Kidney (tissue), 22 donors: ENCODE measurements at places on chromosomes 6 and 20. TPM values are rescaled to one million over a fixed set of nuclear protein-coding genes. Genes with fewer than 3 reads are reported as not detected.

- H3K4me1 ChIP-seq = no peaks in the 10 kb centered on the region
- H3K4me3 ChIP-seq = no peak overlapping the region
- H3K27ac ChIP-seq = peak overlapping the region; percentile 79
These were observed 19.7 kb upstream of the HLA-DRB1 start for GRCh38 chr6:32609391-32609730.

DNA sequence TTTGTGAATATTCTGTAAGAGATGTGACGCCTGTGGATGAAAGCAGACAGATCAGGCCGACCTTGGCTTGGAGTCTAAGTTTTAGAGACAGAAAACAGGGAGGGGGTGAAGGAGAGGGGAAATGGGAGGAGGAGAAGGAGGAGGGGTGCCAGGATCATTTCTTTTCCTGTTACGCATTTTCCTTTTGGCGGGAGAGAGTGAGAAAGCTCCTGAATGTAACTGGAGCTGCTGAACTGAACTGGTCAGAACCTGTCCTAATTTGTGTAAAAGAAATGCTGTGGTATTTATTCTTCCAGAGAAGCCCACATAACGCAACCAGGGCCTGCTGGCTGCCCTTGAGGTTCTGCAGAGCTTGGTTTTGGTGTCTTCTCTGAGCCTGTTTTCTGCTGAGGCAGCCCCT is 41.9 kb downstream of the UTRN start:
- peak overlapping the region; percentile 1 for H3K4me3 ChIP-seq
- no peaks in the 10 kb centered on the region for H3K4me1 ChIP-seq
- H3K36me3 ChIP-seq = no peaks in the 10 kb centered on the region

- no peak overlapping the region for H3K4me3 ChIP-seq
- H3K36me3 ChIP-seq = no peaks in the 10 kb centered on the region
- no peaks in the 10 kb centered on the region for H3K4me1 ChIP-seq
- no peaks in the 10 kb centered on the region for H3K27me3 ChIP-seq
- no peak overlapping the region for H3K27ac ChIP-seq
These were observed 95.0 kb downstream of the SAMD5 start for GRCh38 chr6:147603392-147604081.

RIPOR2 gene
- total RNA-seq = 24.2 TPM

- H3K27me3 ChIP-seq = no peaks in the 10 kb centered on the region
- peaks cover 9% of the 10 kb centered on the region for H3K4me1 ChIP-seq
- H3K36me3 ChIP-seq = no peaks in the 10 kb centered on the region
- DNase-seq = peak; percentile 71
- peak overlapping the region; percentile 76 for H3K27ac ChIP-seq
These were observed 1.1 kb upstream of the RPS6KA2 start for GRCh38 chr6:166627875-166628801.

ERVFRD-1 gene
- total RNA-seq = 0.57 TPM

GRCh38 chr20:46013829-46014516 is 5.3 kb downstream of the MMP9 start:
- DNase-seq = peak; percentile 45
- no peaks in the 10 kb centered on the region for H3K4me1 ChIP-seq
- H3K4me3 ChIP-seq = no peak overlapping the region

DNA sequence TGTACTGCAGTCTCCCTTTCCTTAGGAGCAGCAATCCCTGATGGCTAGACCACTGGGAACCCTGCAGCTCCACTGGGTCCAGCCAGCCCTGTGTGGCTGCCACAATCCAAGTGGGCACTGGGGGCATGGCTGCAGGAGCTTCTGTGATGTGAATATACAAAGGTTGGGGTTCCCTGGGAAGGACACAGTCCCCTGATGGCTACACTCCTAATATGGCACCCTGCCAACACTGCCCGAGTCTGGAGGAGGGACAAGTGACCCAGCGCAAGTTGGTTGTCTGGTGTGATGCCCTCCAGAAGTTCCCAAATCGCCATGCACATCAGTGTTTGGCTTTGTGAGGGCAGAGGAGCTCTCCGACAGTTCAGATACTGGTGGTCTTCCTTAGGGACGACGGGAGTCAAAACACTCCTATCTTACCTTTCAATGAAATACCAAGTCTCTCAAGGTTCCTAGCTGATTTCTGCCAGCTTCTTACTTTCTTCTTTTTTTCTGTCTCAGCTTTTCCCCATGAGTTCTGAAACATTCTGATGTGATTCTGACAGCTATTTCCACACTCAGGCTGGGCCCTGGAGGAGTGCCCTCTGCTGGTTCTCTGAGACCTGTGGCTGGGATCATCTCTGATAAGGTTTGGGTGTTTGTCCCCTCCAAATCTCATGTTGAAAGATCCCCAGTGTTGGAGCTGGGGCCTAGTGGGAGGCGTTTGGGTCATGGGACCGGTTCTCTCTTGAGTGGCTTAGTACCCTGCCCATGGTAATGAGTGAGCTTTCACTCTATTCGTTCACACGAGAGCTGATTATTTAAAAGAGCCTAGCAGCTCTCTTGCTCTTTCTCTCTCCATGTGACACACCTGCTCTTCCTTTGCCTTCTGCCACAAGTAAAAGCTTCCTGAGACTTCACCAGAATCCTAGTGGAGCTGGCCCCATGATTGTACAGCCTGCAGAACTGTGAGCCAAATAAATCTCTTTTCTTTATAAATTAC is 15.5 kb upstream of the ZFP57 start:
- H3K27ac ChIP-seq = no peak overlapping the region
- no peak overlapping the region for H3K4me3 ChIP-seq

- no peak overlapping the region for H3K27ac ChIP-seq
- H3K27me3 ChIP-seq = no peaks in the 10 kb centered on the region
- no peaks in the 10 kb centered on the region for H3K4me1 ChIP-seq
These were observed 438.4 kb upstream of the SPTLC3 start for GRCh38 chr20:12570371-12570770.

- DNase-seq = no peak
- H3K4me3 ChIP-seq = no peak overlapping the region
- no peaks in the 10 kb centered on the region for H3K36me3 ChIP-seq
- H3K4me1 ChIP-seq = no peaks in the 10 kb centered on the region
These were observed 88.7 kb upstream of the SCP2D1 start for GRCh38 chr20:18724788-18725464.

DNA sequence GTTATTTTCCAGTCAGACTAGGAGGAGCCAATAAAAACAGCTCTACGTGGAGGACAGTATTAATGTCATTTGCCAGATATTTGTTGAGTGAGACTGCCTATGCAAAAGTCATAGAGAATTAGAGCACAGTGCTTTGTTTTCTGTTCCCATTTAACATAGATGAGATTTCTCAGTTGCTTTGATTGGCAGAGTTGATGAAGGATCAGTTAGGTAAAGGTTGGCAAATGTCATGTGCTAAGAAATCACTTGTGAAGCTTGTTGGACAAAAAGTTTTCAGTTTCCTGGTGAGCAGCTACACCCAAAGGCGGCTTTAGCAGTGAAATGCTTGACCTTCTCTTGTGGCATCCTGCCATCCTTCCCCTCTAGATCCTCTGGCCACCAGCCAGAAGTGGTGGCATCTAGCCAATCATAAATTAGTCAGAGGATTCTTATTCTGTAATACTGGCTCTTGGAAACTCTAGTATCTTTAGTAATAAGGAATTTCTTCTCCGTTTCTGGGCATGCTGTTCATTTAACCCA is 37.0 kb downstream of the BCKDHB start:
- no peak for DNase-seq
- no peak overlapping the region for H3K4me3 ChIP-seq
- no peaks in the 10 kb centered on the region for H3K27me3 ChIP-seq

- H3K4me3 ChIP-seq = no peak overlapping the region
- no peak overlapping the region for H3K27ac ChIP-seq
- H3K27me3 ChIP-seq = no peaks in the 10 kb centered on the region
- no peaks in the 10 kb centered on the region for H3K36me3 ChIP-seq
- no peak for DNase-seq
These were observed 216.5 kb downstream of the LY86 start for GRCh38 chr6:6804843-6805615.

DNA sequence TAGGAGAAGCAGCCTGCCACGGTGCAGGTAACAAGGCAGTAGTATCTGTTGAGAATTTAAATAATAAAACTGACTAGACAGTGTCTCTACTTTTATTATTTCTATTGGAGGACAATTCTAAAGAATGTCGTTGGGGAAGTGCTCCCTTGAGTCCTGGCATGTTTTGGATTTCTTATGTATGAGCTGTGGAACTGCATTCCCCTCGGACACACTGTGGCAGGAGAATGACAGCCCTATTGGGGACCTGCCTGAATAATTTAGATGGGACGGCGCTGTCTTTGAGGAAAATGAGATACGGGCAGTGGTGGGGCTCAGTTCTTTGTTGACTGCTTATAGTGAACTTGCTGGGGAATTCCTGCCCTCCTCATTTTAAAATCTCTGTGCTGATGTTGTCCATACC is 2.4 kb upstream of the SCP2D1 start:
- H3K27me3 ChIP-seq = no peaks in the 10 kb centered on the region
- H3K27ac ChIP-seq = no peak overlapping the region
- no peak for DNase-seq
- no peak overlapping the region for H3K4me3 ChIP-seq
- no peaks in the 10 kb centered on the region for H3K36me3 ChIP-seq

GRCh38 chr20:42494290-42494689 is 695.4 kb downstream of the PTPRT start:
- no peak for DNase-seq
- no peaks in the 10 kb centered on the region for H3K27me3 ChIP-seq
- H3K27ac ChIP-seq = no peak overlapping the region

DNA sequence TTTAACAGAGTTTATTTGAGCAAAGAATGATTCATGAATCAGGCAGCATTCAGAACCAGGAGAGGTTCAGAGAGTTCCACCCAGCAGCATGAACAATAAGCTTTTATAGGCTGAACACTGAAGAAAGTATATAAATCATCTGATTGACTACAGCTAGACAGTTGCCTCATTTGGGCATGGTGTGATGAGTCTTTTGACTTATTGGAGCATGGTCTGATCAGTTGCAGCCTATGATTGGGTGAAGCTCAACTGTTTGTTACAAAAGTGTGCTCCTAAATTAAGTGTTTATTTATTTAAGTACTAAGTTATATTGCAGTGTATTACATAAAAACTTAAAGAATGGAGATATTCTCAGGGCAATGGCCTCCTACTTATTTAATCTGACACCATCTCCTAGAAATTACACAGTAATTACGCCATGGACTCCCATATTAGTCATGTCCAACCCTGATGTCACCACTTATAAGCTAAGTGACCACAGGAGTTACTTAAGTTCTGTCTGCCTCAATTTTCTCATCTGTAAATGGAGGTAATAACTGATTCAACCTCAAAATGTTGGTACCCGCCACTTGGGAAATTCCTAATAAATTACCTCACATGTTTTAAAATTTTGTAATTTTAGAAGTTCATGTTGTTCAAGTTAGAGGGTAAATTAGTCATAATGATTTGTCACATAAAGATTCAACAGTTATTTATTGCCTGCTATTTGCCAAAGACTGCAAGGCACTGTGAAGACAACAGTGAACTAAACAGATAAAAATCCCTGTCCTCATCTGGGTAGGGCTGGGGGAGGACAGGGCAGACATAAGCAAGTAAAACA is 15.2 kb upstream of the ROS1 start:
- no peaks in the 10 kb centered on the region for H3K4me1 ChIP-seq
- no peak for DNase-seq
- H3K27ac ChIP-seq = no peak overlapping the region
- H3K27me3 ChIP-seq = no peaks in the 10 kb centered on the region

GRCh38 chr6:79330704-79331103 is 96.2 kb upstream of the HMGN3 start:
- no peaks in the 10 kb centered on the region for H3K27me3 ChIP-seq
- H3K27ac ChIP-seq = no peak overlapping the region
- no peaks in the 10 kb centered on the region for H3K36me3 ChIP-seq
- no peak overlapping the region for H3K4me3 ChIP-seq
- no peak for DNase-seq
- no peaks in the 10 kb centered on the region for H3K4me1 ChIP-seq

- peaks cover 58% of the 10 kb centered on the region for H3K36me3 ChIP-seq
- H3K4me3 ChIP-seq = no peak overlapping the region
- DNase-seq = no peak
- H3K27me3 ChIP-seq = no peaks in the 10 kb centered on the region
- H3K27ac ChIP-seq = no peak overlapping the region
- no peaks in the 10 kb centered on the region for H3K4me1 ChIP-seq
These were observed 31.9 kb downstream of the TTI1 start for GRCh38 chr20:38001173-38001875.

CST5 gene
- not detected for total RNA-seq

EEF1A2 gene
- total RNA-seq = 18.1 TPM

DNA sequence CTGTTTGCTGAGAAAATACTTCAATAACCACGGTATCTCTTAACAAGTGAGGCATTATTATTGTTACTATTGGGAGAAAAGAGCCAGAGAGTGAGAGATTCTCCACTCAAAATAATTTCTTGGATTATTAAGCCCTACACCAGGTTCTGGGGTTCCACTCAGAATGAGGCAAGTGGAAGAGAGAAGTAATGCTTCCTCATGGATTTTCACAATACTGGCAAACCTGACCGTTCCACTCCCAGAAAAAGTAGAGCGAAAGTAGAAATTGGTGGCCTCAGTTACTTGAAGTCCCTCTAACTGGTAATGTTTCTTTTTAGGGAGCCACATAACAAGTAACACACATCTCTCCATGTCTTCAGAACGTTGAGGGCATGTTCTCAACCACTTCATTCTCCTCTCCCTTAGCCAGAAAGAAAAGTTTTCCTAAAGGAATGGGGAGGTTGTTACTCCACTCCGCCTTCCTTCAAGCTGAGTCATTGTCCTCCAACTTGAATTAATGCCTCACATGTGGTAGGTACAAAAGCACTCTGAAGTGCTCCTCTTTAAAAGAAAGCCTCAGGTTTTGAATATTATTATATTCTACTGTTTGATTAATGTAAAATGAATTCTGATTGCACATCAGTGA is 1.9 kb downstream of the BAG2 start:
- H3K4me3 ChIP-seq = peak overlapping the region; percentile 82
- no peak for DNase-seq

CGA gene
- not detected for total RNA-seq

GRCh38 chr6:104959026-104959858 is 2.3 kb downstream of the LIN28B start:
- H3K4me3 ChIP-seq = no peak overlapping the region
- no peaks in the 10 kb centered on the region for H3K36me3 ChIP-seq
- peaks cover 42% of the 10 kb centered on the region for H3K27me3 ChIP-seq
- peaks cover 4% of the 10 kb centered on the region for H3K4me1 ChIP-seq

HEY2 gene
- total RNA-seq = 10.7 TPM

OR2B6 gene
- not detected for total RNA-seq

COL11A2 gene
- total RNA-seq = 0.85 TPM

ESR1 gene
- 5.2 TPM for total RNA-seq

- H3K4me1 ChIP-seq = no peaks in the 10 kb centered on the region
- DNase-seq = no peak
- H3K27ac ChIP-seq = no peak overlapping the region
- H3K4me3 ChIP-seq = no peak overlapping the region
- peaks cover 3% of the 10 kb centered on the region for H3K36me3 ChIP-seq
- no peaks in the 10 kb centered on the region for H3K27me3 ChIP-seq
These were observed 79.0 kb downstream of the NRSN1 start for GRCh38 chr6:24205020-24205492.

DNA sequence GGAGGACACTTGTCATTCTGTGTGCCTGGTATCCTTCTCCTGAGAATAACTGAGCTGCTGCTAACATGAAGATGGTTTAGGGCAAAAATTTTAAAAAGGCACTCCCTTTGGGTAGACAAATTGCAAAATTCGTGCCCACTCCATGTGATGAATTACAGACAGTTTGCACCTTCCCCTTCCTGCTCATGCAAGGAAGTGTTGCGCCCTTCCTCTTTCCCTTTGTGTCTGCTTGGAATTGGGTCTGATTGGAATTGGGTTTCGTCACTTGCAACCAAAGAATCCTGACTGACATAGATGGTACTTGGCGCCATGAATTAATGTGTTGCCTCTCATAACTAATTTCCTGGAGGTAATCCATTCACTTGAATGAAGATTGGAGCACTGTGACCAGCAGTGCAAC is 62.3 kb upstream of the SHLD1 start:
- H3K27me3 ChIP-seq = no peaks in the 10 kb centered on the region
- no peak for DNase-seq
- no peaks in the 10 kb centered on the region for H3K36me3 ChIP-seq
- no peak overlapping the region for H3K4me3 ChIP-seq
- H3K27ac ChIP-seq = no peak overlapping the region
